ENCODE measurements at places on chromosomes 2 and 18.

DNA sequence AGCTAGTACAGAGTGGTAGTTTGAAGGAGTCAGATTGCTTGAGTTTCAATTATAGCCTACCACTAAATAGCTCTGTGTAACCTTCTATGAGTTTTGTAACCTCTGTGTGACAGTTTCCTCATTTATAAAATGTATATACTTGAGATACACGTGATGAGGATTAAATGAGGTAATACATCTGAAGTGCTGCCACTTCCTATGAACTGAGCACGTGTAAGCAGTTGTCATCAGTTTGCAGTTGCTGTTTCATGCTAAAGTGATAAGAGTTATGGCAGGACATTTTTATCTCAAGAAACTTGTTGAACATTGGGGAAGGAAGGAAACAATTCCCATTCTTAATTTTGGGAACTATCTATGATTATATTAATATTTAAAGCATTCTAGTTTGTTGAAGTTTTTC lies 38.5 kb downstream of the CARF start:
- no peak for DNase-seq

DNA sequence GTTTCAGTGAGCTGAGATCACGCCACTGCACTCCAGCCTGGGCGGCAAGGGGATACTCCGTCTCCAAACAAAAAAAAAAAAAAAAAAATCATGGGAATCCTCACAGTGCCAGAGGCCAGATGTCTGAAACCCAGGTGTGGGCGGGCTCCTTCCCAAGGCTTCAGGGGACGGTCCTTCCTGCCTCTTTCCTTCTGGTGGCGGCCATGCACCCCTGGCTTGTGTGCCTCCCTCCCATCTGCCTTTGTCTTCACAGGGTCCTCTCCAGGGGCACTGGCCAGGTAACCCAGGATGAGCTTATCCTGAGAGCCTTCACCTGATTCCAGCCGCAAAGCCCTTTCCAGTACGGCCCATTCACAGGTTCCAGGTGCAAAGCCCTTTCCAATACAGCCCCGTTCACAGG lies 40.9 kb upstream of the GPC1 start:
- no peak for DNase-seq

GRCh38 chr2:219163156-219163555 lies 2.5 kb upstream of the NHEJ1 start:
- no peak for DNase-seq

GRCh38 chr2:102593516-102593915 lies 25.8 kb upstream of the SLC9A2 start:
- DNase-seq = no peak

GRCh38 chr2:233346930-233347329 lies 7.4 kb upstream of the DGKD start:
- DNase-seq = no peak

DNA sequence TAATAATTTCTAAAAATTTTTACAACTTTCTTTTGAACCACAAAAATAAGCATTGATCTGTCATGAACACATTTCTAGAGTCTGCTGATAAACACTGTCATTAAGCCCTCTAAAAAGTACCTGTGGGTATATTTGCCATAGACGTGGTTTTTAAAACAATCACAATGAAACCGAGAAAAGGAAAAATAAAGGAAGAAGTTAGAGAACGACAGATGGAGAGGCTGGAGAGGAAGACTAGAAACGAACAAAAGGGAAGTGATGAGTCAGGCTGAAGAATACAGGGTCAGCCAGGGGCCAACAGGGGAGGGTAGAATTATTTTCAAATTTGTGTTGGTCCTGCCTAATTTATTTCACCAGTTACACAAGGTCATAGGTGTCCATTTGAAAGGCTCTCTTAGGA lies 62.0 kb downstream of the MYL12B start:
- DNase-seq = no peak

DNA sequence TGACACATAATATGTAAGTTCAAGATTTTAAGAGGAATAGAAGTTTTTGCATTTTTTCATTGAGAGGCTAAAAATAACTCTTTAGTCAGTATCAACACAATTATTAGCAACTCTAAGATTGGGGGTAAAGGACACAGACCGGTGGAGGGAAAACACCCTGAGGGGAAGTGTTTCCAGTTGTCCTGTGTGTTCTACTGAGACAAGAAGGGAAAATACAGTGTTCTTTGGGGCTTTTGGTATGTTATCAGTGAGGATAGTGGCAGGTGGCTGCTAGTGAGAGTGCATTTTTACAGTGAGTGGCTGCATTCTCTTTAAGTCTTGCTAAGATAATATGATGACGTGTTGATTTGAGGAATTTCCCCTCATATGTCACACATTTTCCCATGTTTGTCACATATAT lies 507.5 kb downstream of the PARD3B start:
- no peak for DNase-seq

DNA sequence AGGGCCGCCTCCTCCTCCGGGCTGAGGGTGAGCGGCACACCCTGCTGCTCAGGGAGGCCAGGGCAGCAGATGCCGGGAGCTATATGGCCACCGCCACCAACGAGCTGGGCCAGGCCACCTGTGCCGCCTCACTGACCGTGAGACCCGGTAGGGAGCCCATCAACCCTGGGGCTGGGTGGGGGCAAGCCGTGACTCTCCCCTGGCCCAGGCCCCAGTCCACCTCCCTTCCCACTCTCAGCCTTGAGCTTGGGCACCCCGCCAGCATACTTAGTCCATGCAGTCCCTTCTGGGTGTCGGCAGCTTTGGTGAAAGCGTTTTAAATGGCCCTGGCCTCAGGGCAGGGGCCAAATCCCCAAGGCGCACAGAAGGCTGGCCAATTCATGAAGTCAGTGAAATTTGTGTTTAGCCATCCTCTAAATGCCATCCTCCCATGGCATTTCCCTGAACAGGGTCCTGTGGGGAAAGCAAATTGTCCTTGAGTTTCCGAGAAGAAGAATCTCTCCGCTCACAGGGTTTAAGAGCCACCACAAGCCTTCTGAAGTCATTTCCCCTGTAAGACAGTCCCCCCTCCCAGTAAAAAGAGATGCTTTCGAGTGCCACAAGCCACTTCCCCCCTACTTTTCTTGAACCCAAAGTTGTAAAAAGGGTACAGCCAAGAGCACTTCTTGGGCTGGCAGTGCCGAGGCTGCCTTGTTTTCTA lies 17.2 kb downstream of the SPEG start:
- no peak for DNase-seq

Data from stimulated activated CD4-positive, alpha-beta T cell treated with anti-CD3 and anti-CD28 coated beads, TNF-alpha, amount 100 ng/mL, for 1 hour (primary cell).